ENCODE measurements at places on chromosomes 7 and 10.

GRCh38 chr7:98222533-98223195 is 11.4 kb downstream of the BHLHA15 start:
- no peak for DNase-seq

- DNase-seq: no peak
Measured at GRCh38 chr10:61639952-61640351, 22.8 kb upstream of the CABCOCO1 start.

DNA sequence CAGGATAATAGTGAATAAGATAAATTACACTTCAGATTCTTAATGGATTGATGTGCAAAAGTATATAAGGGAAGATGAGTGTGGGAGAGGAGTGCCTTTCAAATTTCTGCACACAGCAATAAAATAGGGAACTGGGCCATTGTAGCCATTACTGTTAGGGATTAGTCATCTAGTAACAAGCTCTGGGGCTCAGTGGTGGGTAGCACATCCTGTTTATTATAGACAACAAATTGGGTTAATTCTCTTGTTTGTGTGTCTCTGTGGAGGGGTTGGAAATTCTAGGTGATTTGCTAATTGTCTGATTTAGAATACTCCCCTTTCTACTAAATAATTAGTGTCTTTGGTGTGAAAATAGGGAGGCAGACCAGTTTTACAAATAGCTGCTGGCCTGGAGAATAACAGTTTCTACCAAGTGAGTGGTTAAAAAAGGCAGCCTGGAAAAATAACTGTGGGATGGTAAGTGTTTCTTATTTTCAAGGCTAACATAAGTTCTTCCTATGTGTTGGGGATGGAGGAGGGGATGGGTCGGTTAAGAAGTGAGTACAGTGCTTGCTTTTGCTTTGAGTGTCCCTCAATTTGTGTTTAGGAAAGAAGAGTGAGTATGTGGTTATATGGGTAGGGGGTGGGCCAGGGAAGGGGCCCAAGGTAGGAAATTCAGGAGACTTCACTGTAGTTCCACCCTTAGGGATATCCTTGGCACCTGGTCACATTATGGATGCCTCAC is 43.3 kb upstream of the TMEM248 start:
- no peak for DNase-seq

DNA sequence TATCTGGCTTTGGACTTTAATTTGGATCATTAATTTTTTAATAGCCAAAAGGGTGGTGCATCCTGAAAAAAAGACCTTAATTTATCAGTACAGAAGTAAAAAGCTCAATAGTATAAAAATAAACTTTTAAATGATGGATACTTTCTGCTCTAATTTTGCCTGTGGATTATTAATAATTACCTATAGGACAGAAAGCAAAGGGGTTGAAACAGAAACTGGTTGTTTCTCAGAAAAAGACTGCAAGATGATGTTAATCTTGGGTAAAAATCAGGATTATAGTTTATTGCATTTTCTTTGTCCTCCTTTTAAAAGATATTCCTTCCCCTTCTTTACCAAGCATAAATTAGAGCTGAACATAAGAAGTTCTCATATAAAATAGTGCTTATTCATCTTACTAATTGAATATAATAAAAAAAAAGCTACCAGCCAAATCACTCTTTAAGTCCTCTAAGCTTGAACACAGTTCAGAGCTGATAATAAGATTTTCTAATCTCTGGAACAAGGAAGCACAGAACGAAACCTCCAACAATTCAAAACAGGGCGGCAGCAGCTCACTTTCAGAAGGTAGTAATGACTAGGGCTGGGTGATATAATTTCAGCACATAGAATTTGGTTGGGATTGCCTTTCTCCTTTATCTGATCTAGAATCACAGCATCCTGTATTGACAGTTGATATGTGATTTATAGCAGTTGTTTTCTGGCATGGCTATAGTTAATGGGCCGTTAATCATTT is 8.1 kb upstream of the GPR85 start:
- no peak for DNase-seq

GRCh38 chr7:18445916-18446520 is 49.5 kb upstream of the HDAC9 start:
- DNase-seq: no peak

DNA sequence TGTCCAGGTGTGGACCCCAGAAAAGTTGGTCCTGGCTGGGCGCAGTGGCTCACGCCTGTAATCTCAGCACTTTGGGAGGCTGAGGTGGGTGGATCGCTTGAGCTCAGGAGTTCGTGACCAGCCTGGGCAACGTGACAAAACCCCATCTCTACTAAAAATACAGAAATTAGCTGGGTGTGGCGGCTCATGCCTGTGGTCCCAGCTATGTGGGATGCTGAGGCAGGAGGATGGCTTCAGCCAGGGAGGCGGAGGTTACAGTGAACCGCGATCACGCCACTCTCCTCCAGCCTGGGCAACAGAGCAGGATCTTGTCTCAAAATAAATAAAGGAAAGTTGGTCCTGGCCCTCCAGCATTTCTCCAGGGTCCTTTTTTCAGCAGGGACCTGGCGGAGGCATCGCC is 1.4 kb downstream of the NUDT1 start:
- DNase-seq: no peak

DNA sequence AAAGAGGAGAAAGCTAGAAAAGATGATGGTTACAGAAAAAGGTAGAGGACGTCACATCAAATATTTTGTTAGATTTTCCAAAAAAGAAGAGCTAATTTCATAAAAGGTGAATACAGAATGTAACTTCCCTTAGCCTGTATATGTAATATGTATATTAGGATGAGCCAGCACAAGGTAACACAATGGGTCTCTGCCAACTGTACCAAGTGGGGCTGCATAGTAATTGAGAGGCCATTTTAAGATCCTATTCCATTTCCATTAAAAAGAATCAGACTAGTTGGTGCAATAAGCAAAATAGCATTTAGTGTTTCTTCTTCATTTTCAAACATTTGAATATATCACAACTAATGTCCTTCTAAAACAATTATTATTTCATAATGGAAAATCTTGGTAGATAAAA is 134.6 kb downstream of the SEMA3A start:
- no peak for DNase-seq

DNA sequence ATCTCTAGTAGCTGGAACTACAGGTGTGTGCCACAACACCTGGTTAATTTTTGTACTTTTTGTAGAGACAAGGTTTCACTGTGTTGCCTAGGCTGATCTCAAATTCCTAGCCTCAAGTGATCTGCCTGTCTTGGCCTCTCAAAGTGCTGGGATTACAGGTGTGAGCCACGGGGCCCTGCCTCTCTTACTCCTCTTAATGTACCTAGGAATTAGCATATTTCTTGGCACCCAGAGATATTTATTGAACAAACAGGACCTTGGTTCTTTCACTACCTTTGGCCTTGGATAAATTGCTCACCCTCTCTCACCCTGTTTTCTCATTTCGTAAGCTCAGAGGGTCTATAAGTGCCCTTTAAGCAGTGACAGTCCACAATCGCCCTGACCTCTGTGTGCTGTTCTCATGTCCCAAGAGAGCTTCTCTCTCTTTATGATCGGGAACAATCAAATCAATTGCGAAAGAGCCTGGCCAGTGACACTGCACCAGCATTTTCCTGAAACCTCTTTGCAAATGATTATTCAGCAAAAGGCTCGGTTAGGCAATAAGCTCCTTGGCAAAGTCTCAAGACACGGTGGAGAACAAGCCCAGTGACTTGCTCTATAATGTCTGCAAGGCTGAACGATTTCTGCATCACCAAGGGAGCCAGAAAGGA is 117.7 kb downstream of the APBB1IP start:
- DNase-seq: peak; percentile 86

- DNase-seq: peak; percentile 54
Measured at GRCh38 chr7:142134909-142135308, 23.4 kb downstream of the MGAM2 start.

DNA sequence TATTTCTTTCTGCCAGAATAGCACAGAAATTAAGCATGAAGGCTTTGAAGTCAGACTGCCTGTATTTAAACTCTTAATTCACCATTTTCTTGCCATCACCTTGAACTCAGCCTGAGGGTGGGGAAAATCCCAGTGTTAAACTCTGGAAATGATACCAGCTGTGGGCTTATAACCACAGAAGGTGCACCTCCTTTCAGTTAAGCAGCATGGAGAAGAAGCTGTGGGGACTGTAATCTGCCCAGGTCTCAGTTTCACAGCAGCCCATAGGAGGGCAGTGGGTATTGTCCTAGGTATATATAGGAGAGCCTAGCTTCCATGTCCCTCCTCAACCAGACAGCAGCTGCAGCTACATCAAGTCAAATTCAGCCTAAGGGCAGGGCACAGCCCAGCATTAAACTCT is 241.6 kb downstream of the HPSE2 start:
- DNase-seq: no peak

- DNase-seq: no peak
Measured at GRCh38 chr10:13571541-13571940, 15.2 kb upstream of the PRPF18 start.

DNA sequence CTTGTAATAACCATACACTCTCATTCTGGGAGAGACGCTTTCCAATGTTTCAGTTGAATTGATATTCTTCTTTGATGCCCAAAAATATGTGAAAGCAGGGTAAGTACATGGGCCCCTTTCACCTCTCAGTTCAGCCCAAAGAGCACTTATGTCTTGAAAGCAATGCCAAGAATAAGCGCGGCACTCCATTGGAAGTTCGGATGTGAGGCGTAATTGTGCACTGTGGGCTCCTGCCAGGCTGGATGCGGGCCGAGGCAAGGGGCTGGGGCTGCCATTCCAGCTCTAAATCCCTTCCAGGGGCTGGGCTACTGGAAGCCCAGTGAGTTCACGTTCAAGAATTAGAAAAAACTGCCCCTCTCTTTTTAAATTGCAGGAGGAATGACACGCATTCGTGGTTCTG is 113.8 kb downstream of the EBF3 start:
- DNase-seq: no peak

GRCh38 chr10:132592790-132593383 is 55.3 kb downstream of the INPP5A start:
- no peak for DNase-seq

GRCh38 chr10:7817984-7818294 is 366 bp upstream of the TAF3 start:
- DNase-seq: no peak

GRCh38 chr7:11239316-11239715 is 265.6 kb downstream of the PHF14 start:
- no peak for DNase-seq

GRCh38 chr7:158255156-158255555 is 332.5 kb downstream of the PTPRN2 start:
- no peak for DNase-seq

DNA sequence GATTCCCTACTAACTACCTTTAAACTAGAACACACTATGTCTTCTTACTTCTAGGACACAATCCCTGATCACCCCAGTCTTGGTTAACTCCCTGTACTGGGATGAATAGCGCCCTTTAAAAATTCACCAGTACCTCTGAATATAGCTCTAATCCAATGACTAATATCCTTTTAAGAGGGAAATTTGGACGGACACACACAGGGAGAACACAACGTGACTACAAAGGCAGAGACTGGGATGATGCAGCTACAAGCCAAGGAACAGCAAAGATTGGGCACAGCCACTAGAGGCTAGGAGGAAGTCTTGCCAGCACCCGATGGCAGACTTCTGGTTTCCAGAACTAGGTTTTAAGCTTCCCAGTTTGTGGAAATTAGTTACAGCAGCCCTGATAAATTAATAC is 81.4 kb downstream of the MALSU1 start:
- no peak for DNase-seq

- DNase-seq: no peak
Measured at GRCh38 chr10:14570800-14571199, 203.9 kb downstream of the FAM107B start.

GRCh38 chr10:131644289-131644688 is 256.5 kb upstream of the PPP2R2D start:
- DNase-seq: no peak

DNA sequence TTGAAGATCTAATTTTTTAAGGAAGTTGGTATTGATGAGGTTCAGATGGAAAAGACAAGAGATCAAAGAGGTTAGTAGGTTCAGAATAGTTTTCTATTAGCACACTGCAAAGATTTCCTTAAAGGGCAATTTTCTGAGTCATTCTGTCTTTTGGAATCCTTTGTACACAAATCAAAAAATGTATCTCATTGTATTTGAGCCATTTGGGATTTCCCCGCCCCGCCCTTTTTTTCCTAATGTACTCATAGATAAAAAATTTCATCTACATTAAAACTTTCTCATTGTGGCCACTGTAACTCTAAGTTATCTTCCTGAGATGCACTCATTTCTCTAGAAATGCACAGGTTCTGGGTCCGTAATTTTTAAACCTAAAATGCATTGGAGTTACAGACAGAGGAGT is 12.1 kb downstream of the GIMAP6 start:
- no peak for DNase-seq

DNA sequence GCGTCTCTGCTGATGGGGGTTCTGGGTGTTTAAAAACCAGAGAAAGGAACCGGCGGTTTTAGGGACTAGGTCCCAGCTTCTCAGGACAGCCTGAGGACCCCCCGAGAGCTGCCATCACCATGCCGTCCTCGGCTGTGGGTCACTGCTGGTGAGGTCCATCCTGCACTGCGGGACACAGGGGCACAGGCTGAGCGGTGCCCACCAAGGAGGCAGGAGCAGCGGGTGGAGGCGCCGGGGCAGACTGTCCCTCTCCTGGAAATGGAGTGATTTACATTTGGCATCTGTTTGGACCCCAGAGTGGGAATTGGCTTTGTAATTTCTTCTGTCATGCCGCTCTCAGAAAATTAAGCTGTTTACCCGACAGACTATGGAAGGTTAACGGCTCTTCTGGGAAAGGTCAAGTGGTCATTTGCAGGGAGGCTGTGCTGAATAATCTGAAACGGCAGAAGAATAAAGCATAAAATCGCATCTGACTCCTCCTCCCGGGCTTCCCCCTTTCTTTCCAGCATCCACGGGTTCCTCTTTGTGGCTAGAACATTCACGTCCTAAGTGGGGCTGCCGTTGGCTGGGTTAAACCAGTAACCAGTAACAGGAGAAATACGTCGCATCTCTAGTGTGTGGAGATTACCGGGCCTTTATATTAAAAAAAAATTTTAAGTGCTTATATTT is 31.7 kb downstream of the LHPP start:
- DNase-seq: no peak

GRCh38 chr7:116829041-116829440 is 33.3 kb upstream of the CAPZA2 start:
- DNase-seq: no peak

GRCh38 chr10:43090188-43090587 is 13.3 kb downstream of the RET start:
- no peak for DNase-seq

- no peak for DNase-seq
Measured at GRCh38 chr7:4616116-4616515, 66.0 kb upstream of the FOXK1 start.

DNA sequence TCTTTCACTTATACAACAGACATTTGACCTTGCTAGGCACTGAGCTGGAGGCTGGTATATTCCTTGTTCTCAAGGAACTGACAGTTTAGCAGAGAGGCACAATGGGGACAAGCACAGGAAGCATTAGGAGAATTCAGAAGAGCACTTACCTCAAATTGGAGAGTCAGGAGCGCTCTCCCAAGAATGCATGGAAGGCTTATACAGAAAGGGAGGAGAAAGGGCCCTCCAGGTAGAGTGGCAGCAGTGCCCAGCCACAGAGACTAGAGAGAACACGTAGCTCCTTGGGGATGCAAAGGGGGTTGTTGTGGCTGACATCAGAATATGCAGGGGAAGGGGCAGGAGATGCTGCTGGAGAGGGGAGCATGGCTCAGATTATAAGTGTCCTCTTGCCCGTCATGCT is 78.2 kb upstream of the MKLN1 start:
- no peak for DNase-seq
